ENCODE measurements at places on chromosomes 5 and 9. TPM values are rescaled to one million over a fixed set of nuclear protein-coding genes. Genes with fewer than 3 reads are reported as not detected.

- DNase-seq, result no peak
These were observed 27.8 kb downstream of the TMEM167A start for GRCh38 chr5:83049370-83049885.

DNA sequence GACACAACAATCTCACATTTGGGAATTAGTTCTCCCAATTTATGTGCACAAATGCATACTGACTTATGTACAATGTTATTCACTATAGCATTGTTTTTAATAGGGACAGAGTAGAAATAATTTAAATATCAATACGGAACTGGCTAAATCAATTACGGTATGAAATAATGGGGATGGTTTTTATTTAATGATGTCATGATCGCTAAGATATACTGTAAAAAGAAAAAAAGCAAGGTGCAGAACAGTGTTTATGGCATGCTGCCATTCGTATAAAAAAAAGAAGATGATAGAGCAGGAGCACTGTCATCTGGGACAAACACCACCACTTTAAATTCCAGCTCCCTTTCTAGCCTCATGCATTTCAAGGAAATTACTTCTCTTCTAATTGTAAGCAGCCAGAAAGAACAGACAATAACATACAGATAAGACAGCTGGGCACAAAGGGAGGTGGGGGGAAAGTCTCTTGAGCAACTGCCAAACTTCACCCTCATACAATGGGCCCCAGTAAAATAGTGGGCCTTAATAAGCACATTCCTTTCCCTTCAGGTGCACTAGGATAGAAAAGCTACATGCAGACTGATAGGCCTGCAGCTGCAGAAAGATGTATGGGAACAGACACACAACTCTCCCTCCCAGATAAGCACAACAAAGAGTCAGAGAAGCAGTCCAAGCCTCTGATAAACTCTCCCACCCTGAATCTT, 8.4 kb downstream of the SREK1IP1 start:
- no peak for DNase-seq

DNA sequence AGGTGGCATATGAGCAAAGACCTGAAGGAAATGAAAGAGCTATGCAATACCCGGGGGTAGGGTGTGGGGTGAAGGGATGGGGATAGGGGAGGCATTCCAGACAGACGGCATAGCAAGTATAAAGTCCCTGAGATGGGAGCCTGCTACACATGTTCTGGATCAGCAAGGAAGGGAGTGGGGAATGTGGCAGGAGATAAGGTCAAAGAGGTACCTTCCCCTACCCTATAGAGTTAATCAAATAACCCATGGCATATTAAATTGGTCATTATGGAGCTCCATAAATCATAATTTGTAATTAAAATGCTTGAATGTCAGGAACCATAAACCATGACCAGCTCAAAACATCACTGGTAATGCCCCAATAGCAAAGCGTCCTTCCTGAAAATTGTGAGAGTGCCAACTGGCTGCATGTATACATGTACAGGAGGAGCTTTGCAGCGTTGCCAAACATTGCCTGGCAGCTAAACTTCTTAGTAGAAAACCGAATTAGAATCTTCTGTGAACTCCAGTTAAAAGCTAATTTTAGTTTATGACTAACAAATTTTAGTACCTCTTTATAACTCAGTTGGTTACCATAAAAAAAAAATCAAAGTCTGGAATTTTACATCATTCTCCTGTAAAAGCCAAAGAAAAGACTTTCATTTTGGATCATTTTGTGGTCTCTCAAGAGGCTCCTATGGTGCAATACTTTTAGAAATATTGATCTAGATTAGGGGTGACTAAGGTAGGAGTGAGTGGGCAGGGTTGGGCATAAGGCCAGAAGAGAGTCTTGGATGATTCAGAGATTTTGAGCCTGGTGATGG, 4.7 kb downstream of the DNAI1 start:
- DNase-seq, result peak; percentile 69

GRCh38 chr5:62259699-62260250, 46.2 kb upstream of the KIF2A start:
- no peak for DNase-seq

GRCh38 chr9:137146527-137146918, 7.6 kb downstream of the GRIN1 start:
- no peak for DNase-seq

- no peak for DNase-seq
These were observed 336.7 kb downstream of the CCDC171 start for GRCh38 chr9:15889555-15889954.

- no peak for DNase-seq
These were observed 134.5 kb downstream of the PALM2AKAP2 start for GRCh38 chr9:109914280-109915027.

- no peak for DNase-seq
These were observed 239.0 kb upstream of the ST8SIA4 start for GRCh38 chr5:101142102-101142501.

GRCh38 chr5:32027717-32028458, 146.2 kb downstream of the GOLPH3 start:
- no peak for DNase-seq

- no peak for DNase-seq
These were observed 384.6 kb downstream of the BRINP1 start for GRCh38 chr9:118984607-118985006.

DNA sequence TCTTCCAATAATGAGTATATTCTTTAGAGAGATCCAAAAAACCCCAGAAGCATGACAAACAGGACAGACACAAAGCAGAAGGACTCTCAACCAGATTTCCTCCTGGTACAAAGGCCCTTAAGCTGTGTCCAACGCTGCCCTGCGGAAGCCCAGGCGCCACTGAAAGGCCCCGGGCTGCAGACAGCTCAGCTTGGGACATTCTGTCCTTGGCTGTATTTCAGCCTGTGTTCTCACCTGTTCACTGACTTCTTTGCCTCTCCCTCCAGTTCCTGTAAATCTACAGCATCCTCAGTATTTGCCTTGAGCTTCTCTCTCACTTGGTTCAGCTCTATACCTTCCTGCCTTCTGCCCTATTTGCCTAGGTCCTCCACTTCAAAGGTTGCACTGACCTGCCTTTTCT, 96.5 kb downstream of the SH3TC2 start:
- DNase-seq, result no peak

GRCh38 chr5:76804266-76804665, 14.6 kb upstream of the F2RL1 start:
- no peak for DNase-seq

DNA sequence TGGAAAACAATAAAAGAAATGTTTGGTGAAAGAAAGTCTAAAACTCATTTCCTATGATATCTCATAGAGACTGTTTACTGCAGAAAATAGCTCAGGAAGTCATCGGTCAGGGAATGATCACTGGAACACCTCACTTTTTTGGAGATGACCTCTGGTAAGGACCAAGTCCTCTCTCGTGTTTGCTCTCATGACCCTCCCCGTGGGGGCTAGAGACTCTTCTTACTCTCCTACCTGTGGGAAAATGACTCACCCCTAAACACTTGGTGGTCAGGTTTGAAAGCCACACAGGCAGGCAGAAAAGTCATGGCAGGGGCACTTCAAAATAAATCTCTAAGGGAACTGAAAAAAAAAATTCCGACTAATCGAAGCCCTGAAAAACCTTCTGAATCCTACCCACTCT, 48.2 kb downstream of the FAM240B start:
- no peak for DNase-seq

- DNase-seq, result no peak
These were observed 1879.9 kb upstream of the ACO1 start for GRCh38 chr9:30504502-30504905.

GRCh38 chr5:82707741-82708140, 369.5 kb downstream of the TMEM167A start:
- no peak for DNase-seq

SIT1 gene
- 67.8 TPM for total RNA-seq

RNF208 gene
- 9.4 TPM for total RNA-seq

SLC2A6 gene
- 1.8 TPM for total RNA-seq

PCA3 gene
- total RNA-seq, result not detected

XRCC4 gene
- total RNA-seq, result 13.3 TPM

FOXE1 gene
- total RNA-seq, result 0.06 TPM

MLANA gene
- not detected for total RNA-seq

RC3H2 gene
- 38.6 TPM for total RNA-seq

ABO gene
- not detected for total RNA-seq

CDO1 gene
- total RNA-seq, result not detected

All from activated naive CD4-positive, alpha-beta T cell treated with anti-CD3 and anti-CD28 coated beads, Interleukin-2, amount 50 U/mL, for 72 hours (primary cell).